ENCODE measurements at places on chromosomes 16 and 17.

GRCh38 chr17:57370037-57370581 is 113.8 kb downstream of the MSI2 start:
- no peak for DNase-seq

GRCh38 chr17:45129426-45129939 is 2.8 kb downstream of the PLCD3 start:
- DNase-seq: no peak

- no peak for DNase-seq
Measured at GRCh38 chr17:55424893-55425540, 3.4 kb upstream of the MMD start.

DNA sequence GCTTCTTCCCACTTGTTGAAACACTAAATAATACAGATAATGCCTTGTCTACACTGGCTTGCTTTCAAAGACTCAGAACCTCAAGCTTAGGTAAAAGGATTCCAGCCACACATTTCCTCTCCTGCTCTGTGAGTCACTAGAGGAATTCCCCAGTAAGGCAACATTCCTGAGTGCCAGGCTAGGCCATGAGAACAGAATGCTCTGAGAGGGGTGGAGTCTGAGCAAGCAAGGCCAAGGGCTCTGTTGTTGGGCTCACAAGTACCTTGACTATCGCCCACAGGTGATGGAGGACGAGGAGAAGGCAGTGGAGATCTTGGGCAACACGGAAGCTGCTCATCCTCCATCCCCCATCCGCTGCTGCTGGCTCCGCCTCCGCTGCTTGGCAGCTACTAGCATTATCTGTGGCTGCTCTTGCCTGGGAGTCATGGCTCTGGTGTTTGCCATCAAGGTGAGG is 6.7 kb upstream of the PHKG2 start:
- no peak for DNase-seq

DNA sequence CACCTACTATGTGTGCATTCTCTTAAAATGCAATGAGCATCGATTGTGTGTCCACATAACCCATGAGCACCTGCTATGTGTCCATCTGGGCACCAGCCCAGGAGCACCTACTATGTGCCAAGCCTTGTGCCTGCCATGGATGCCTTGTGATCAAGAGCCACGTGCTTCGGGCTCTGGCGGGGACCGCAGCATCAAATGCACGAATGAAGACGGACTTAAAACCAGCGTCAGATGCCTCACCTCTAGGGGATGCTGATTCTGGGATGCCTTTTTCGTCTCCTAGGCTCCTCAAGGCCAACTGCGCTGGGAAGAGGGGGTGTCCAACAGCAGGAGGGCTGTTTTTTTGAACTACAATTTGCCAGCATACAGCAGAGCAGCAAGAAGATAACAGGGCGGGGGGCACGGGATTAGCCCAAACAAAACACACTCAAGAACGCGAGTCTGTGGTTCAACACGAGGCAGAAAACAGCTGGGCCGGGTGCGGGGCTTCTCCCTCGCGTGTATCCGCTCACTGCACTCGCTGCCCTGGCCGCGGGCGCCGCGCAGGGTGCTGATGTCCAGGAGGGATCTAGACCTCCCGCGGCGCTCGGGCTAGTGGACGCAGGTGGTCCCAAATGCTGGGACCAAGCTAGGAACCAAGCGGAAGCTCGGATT is 1.2 kb upstream of the GLIS2 start:
- peak; percentile 88 for DNase-seq

DNA sequence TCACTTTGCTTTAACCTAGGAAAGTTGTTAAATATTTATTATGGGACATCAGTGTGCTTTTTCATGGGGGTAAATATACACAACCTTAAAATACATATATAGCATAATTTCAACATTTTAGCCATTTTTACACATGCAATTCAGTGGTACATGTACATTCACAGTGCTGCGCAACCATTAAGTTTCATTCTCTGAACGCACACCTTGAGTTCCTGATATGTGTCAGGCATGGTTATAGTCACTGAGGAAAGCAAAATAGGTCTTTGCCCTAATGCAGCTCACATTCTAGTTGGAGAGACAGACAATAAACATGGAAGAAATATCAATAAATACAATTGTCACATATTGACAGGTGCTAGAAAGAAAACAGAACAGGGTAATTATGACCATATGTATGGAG is 12.8 kb upstream of the CNEP1R1 start:
- DNase-seq: no peak

DNA sequence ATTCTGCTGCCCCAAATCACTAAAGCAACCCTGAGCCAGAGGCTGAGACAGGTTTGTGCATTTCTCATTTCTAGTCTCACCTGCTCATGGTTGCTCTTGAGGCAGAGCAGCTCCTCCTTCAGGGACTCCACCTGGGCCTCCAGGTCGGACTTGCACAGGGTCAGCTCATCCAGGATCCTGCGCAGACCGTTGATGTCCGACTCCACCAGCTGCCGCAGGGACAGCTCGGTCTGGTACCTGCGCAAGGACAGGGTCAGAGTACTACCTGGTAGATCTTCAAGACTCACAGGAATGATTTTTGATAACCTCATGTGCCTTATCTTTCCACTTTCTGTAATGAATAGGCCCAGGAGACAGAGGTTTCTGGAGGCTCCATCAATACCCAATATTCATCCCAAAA is 1.1 kb downstream of the KRT31 start:
- DNase-seq: no peak

GRCh38 chr16:10729104-10730048 is 14.3 kb upstream of the NUBP1 start:
- no peak for DNase-seq

GRCh38 chr17:40017422-40018080 is 2.3 kb downstream of the CSF3 start:
- no peak for DNase-seq

DNA sequence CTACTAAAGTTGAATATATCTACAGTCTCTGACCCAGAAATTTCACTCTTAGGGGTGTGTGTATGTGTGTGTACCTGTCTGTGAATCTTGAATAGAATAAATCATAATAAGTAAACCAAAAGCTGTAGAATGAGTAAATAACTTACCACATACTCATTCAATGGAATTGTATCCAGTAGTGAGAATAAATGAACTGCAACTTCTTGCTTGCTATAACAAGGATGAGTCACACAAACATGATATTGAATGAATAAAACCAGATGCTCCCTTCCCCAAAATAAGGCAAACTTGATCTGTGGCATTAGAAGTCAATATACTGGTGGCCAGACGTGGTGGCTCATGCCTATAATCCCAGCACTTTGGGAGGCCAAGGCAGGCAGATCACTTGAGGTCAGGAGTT is 259.8 kb upstream of the MON1B start:
- no peak for DNase-seq

DNA sequence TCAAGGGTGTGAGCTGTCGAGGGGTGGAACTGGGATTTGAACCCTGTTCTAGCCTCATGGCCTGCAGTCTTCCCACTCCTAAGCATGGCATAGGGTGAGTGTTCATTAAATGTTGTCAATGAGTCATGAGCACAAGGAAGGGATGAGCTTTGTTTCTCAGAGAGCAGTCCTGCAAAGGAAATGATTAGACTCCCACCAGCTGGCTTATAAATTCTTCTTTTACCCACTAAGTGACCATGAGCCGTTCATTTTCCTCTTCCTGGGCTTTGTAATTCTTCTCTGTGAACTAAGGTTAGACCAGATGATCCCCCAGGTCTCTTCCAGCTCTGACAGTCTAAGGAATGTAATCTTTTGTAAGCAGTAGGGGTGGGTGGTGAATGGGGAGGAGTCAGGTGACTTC is 47.9 kb upstream of the HNF1B start:
- no peak for DNase-seq

DNA sequence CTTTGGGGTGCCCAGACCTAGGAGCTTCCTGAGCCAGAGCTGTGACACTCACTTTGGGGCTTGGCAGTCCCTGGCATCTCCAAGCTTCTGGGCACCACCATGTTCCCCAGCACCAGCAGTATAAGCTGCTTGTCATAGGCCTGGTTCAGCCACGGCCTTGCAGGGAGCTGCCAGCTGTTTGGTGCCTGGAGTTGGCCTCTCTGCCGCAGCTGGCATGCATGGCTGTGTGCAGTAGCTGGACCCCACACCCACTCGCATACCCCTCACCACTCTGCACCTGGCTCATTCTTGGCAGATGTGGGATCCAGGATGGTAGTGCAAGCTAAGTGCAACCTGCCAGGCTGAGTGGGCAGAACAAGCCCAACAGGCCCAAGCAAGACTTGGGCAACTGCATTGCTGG is 73.4 kb upstream of the BRD7 start:
- no peak for DNase-seq

GRCh38 chr17:41722231-41722630 is 10.1 kb downstream of the GAST start:
- no peak for DNase-seq

GRCh38 chr17:82271401-82271800 is 2.1 kb downstream of the CSNK1D start:
- DNase-seq: no peak

GRCh38 chr16:51093726-51094280 is 57.3 kb downstream of the SALL1 start:
- DNase-seq: no peak

DNA sequence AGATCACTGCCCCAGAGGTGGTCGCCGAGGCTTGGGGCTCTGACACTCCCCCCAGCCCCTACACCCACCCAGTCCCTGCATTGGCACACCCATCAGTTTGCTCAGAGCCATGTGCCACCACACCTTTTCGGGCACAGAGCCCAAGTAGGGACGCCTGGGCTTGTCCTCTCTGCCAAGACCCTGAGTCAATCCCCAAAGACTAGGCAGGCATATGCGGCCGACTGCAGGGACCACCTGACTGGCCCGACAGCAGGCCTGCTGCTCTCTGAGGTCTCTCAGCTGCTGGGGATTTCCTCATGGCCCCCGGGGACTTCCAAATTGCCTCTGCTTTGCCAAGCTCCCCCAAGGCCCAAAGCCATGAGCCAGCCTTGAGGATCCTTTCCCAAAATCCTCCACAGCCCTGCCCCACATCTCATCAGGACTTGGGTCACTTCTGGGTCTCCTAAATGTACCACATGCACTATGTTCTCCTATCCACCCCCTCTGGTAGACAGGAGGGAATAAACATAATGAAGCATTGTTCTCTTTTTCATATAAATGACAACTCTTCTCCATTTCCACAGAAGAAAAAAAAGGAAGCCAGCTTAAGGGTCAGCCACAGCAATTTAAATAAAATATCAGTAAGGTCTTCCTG is 30.6 kb downstream of the MYO18A start:
- no peak for DNase-seq

GRCh38 chr17:73758245-73758644 is 114.0 kb upstream of the SDK2 start:
- no peak for DNase-seq

DNA sequence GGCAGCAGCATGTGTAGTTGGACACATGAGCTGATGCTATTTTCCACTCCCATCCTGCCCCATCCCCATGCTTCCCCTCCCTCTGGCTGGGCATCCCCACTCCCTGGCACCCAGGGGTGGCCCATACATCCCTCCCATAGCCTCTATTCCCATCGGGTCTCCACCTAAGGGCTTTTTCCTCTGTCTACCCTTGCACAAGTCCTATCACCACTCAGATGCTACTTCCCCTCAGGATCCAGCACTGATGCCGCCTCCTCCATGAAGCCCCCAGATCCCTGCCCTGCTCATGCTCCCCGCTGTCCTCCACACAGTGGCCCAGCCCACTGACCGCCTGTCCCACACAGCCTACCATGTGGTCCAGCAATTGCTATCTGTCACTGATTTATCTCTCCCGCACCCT is 15.8 kb downstream of the TRPV1 start:
- no peak for DNase-seq

- DNase-seq: no peak
Measured at GRCh38 chr16:17420816-17421215, 49.9 kb downstream of the XYLT1 start.

DNA sequence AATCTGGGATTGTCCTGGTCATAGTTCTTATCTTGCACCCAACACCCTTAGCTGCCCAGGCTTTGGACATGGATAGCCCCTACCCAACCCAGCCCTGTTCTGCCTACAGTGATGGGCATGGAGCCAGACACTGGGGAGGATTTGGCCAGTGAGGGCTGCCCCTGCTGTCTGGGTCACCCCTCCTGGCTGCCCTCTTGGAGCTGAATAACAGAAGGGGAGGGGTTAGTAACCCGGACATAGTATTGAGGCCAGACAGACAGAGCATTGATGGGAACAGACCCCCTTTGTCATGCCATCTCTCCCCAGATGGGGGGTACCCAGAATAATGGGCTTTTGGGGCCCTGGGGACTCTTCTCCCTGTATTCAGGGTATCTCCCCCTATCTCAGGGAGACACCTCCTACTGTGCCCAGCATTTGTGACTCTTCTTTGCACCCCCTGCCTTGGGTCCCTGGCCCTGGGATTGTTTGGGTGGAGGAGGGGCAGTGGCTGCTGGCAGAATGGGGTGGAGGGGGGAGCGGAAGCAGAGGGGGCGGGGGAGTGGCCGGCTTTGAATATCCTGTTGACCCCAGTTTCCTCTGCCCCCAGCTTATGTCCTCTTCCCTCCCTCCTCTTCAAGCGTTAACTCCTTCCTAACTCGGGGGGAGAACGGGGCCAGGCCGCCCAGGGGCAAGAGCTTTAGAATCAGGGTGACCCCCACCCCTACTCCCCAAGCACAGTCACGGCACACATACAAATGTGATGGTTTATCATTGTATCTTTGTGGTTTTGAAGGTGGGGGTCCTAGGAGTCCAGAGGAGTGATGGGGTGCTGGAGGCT is 17.0 kb downstream of the GJD3 start:
- DNase-seq: no peak

GRCh38 chr16:996681-997080 is 15.1 kb downstream of the SOX8 start:
- DNase-seq: no peak

- DNase-seq: no peak
Measured at GRCh38 chr16:79370736-79371135, 229.8 kb downstream of the MAF start.

GRCh38 chr17:78973196-78973595 is 6.5 kb downstream of the LGALS3BP start:
- DNase-seq: no peak

DNA sequence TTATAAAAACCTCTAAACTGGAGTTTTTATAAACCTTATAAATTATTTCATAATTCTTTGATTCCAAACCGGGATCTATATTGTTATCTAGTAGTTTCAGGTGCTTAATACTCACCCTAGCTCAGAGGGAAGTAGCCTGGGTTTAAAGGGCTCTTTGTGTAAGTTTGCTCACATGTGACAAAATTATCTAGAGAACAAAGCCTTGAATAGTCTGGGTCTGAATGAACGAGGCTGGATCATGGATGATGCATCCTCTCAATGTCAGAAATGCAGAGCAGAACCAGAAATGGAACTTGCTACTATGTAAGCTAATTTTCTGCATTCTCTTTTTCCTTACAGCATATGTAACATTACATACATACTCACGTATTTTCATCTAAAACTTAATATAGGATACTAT is 103.9 kb upstream of the NETO2 start:
- DNase-seq: no peak

Data from vagina (tissue), 2 donors.